ENCODE measurements at places on chromosomes 1 and 21.
A peak's percentile ranks its signal among the peaks of the same experiment; 100 is the strongest.

GRCh38 chr21:34973685-34974084 lies 75.4 kb downstream of the RUNX1 start:
- DNase-seq = no peak

DNA sequence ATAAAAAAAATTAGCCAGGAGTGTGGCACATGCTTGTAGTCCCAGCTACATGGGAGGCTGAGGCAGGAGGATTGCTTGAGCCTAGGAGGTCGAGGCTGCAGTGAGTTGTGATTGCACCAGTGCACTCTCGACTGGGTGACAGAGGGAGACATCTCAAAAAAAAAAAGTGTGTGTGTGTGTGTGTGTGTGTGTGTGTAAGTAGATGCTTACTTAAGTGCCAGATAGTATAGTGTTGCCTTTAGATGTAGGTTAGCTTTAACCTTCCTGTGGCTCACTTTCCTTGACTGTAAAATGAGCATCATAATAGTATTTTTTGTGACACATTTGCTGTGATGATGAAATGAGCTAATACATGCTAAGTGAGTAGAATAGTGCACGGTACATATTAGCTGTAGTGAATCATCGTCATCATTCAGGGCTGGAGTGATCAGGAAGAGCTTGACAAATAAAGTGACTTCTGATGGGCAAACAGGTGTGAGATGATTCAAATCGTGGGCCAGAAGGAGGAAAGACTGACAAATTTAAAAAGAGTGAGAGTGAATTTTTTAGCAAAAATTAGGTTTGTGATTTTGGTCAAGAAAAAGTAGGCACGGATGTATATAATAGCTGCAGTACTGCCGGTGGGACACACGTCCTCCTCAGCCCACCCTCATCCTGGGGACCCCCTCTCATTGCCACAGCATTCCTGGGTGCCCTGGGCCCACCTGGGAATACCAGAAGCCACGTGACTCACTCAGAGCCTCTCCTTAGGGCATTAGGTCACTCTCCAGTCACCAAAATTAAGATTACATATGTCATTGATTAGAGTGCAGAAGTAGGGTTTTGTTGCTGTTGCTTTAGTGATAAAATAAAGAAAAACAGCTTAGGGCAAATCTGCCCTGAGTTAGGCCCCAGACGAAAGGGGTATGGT lies 33.9 kb downstream of the EIF2D start:
- no peak for DNase-seq

- DNase-seq = peak; percentile 15
These were observed 20.5 kb downstream of the ELAPOR1 start for GRCh38 chr1:109134423-109134822.

GRCh38 chr1:158564608-158565007 lies 5.8 kb downstream of the OR6P1 start:
- no peak for DNase-seq

DNA sequence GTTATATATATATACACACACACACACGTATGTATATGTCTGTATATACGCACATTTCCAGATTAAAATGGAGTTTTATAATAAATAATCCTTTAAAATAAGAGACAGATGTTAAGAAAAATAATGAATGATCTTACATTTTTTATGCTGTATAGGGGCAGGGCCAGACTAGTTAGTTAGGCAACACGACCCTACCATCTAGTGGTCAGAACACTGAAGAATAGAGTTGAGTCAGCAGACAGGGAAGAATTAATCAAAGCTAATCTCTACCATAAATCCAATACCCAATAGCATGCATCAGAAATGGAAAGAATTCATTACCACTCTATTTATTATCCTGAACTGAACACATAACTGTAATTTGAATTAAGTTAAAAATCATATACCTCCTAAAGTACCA lies 156.7 kb downstream of the BRINP3 start:
- DNase-seq = peak; percentile 51

DNA sequence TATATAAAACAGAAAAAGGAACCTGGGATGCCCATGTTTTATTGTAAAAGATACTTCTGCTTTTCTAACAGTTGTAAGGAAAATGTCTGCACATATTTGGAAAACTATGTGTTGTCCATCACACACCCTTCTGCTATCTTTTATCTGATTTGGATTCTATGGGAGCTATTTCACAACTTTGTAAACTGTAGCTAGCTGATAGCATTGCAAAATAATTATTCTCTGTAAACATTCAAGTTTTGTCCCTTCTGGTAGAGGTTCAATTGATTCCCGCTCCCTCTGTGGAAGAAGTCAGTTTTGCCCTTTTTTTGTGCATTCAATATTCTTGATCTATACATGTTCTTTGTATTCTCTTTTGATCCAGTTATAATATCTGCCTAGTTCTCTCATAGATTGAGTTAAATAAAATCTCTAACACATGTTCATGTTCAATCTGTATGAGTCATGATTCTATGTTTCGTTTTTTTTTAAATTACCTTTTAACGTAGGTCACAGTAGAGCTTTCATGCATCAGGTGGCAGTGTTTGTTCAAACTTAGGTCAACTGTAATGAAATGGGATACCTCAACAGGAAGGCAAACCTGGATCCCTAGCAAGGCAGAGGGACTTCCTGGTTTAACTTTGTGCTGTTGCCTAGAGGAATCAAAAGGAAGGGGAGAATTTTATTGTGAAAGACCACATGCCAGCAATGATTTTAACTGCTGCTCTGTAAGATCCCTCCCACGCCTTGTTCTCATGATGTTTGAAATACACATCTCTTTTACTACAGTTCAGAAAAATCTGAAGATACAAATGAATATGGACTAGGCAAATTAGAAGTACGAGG lies 26.0 kb upstream of the BCL9 start:
- no peak for DNase-seq

DNA sequence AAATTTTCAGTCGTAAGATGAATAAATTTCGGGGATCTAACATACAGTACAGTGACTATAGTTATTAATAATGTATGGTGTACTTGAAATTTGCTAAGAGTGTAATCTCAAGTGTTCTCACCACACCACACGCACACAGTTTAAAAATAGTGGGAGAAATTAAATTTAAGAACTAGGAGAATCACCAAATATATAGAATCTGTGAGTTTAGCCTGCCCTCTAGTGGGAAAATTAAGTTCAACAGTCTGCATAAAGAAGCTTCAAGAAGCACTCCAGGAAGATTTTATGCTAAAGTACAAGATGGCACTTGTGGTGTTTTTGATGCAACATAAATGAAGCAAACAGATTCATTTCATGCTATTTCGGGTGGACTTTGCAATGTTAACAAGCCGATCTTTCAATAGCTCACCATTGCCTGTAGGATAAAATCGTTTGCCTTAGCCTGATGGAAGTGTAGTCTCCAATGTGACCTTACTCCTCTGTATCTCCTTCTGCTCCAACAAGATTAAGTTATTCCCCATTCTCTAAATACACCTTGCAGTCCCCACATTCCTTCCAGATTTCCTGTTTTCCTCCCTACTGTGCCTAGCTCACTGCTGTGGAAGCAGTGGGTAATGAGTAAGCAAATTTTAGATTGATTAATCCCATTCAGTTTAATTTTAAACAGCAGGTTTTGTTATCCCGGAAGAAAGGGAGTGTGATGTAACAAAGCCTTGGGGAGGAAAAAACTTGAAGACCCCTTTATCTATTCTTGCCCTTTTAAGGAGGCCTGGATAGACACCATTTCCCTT lies 8.7 kb upstream of the PIK3C2B start:
- peak; percentile 91 for DNase-seq

- DNase-seq = no peak
These were observed 148.4 kb downstream of the TLR5 start for GRCh38 chr1:222994511-222995235.

DNA sequence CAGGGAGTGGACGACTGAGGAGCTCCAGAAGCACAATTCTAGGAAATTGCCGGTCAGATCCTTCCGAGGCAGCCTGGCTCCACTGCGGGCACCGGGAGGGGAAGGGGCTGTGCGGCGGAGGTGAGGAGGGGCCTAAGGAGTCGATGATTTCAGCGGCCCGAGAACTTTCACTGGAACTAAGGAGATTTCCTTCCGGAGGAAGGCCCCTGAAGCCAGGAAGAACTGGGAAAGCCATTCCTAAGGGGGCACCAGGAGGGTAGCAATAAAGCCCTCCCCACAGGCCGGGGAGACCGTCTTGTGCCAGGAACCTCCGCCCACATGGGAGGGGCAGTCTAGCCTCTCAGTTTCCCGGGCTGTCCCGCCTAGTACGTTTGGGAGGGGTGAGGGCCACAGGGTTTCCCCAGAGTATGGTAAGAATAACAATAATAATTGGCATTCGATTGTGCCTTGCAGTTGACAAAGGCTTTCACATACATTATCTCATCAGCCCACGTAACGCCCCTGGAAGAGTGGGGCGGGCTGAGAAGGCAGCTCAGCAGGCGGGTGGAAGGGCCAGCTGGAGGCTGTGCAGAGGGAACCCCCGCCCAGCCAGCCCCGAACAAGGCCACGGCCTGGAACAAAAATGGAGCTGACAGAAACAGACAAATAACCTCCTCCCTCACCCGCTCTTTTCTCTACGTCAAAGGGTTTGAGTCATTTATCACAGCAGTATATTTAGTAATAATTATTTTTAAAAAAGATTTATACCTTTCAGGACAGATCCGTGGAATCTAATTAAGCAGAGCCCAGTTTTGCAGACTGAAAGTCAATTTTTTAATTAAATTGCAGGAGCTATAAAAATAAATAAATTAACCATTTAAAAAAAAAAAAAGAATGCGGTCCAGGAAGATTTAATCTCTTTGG lies 19.8 kb downstream of the NPR1 start:
- no peak for DNase-seq

- no peak for DNase-seq
These were observed 655.8 kb downstream of the BRINP3 start for GRCh38 chr1:189821833-189822232.

- DNase-seq = no peak
These were observed 2.1 kb upstream of the CAPN9 start for GRCh38 chr1:230745071-230745470.
